Stimulated activated CD4-positive, alpha-beta T cell treated with anti-CD3 and anti-CD28 coated beads, Interleukin-1b, Interleukin-23, amount 100 ng/mL, for 1 hour (primary cell): ENCODE measurements at places on chromosomes 12 and 14.

DNA sequence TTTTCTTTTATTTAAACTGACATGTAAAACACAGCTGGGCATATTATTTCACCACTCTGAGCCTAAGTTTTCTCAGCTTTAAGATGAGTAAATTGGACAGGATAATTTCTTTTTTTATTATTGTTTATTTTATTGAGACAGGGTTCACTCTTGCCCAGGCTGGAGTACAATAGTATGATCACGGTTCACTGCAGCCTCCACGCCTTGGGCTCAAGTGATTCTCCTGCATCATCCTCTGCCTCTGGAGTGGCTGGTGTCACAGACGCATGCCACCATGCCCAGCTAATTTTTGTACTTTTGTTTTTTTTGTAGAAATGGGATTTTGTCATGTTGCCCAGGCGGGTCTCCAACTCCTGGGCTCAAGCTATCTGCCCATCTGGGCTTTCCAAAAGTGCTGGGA, 12.7 kb downstream of the BMAL2 start:
- no peak for DNase-seq

GRCh38 chr14:20477211-20477876, 8.1 kb downstream of the PNP start:
- no peak for DNase-seq

DNA sequence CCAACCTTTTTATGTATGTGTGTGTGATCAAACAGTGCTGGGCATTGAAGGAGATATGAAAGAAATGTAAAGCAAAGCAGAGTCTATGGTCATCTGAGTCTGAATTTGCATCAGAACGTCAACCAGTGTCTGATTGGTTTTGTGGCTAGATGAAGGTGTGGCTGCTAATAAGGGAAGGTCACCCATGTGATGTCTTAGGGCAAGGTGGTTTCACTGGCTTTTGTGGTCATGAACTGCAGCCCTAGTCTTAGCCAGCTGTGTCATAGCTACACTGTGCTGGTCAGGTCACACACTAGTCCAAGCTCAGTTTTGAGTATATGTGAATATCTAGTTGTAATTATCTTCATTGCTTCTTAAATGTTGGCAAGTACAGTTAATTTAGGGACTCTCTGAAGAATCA, 105.8 kb downstream of the TGFB3 start:
- no peak for DNase-seq

DNA sequence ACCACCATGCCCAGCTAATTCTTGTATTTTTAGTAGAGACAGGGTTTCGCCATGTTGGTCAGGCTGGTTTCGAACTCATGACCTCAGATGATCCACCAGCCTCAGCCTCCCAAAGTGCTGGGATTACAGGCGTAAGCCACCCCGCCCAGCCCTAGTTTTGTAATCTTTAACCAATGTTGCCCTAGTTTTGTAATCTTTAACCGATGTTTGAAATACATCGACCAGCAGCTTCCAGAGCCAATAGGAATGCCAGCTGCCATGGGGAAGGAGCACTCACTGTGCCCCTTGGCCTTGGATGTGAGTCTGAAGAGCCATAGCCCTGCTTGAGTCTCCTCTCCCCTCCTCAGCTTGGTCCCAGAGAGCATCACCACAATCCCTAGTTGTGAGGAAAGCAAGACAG, 209.3 kb upstream of the RGS6 start:
- no peak for DNase-seq

DNA sequence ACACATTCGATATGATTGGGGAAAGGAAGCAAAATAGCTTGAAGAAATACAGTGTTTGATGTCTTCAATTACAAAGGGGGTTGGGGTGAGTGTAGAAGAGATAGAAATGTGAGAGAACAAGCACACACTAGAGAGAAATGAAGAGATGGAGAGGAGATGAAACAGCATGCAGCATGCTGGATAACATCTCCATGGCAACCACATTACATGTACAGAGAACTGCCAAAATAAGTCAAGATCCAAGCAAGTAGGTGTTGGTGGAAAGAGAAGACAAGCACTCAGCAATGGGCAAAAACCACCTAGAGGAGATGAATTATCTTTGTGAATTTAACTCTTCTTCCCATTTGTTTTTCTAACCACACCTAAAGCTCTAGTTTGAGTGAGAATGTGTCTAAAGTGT, 289.8 kb downstream of the GRIN2B start:
- no peak for DNase-seq

DNA sequence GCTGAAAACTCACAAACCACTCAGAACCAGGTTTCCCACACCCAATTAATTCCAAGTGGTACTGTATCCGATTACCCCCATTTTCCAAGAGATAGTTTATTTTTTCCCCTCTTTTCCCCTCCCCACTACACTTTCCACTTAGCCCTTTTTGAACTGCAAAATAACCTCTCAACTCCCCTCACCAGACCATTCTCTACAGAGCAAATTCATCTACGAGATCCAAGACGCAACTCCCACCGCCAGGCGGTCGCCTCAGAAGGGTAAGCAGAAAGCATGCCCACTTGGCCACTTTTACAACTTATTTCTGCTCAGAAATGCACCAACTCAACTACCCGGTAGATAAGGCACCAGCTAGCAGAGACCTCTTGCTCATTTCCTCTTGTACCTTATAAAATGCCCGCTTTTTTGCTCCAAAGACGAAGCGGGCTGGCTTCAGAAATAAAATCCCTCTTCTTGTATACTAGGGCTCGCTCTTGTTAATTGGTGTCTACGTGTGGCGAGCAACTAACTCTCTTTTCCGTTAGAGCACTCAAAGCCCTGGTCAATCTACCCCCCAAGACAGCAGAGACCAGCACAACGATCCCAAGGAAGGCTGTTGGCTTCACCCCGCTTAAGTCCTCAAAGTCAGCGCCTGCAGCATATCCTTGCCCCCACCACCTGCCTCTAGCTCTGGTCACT, 910 bp upstream of the SRP54 start:
- no peak for DNase-seq

DNA sequence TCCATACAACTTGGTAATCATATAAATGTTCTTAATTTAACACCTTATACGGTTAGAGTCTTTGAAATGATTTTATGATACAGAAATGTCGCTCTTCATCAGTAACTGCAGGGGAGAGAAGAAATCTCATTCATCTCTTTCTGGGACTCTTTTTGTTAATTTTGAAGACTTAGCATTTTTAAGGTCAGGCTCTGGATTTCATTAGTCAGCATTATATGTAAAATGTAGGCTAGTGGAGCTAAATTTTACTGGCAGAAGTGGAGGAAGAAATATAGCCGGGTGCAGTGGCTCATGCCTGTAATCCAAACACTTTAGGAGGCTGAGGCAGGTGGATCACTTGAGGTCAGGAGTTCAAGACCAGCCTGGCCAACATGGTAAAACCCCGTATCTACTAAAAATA, 4.7 kb upstream of the PTGR2 start:
- DNase-seq: no peak

DNA sequence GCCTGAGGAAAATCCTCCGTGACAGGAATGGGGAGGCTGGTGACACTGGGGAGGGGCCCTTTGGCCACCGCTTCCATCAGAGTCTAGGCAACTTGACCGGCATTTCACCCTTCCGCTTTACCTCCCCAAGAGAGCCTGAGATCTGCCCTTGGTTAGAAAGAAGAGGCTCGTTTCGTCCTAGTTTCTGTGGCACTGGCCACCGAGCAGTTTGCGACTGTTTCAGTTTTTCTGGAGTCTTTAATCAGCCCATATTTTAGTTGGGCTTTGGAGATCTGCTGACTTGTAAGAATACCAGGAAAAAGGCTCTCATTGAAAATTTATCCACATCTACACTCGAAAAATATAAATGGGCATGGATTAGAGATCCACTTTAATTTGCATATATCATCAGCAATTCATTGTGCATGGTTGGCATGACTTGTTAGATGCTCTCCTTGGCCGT, 414 bp upstream of the ANKS1B start:
- DNase-seq: no peak

DNA sequence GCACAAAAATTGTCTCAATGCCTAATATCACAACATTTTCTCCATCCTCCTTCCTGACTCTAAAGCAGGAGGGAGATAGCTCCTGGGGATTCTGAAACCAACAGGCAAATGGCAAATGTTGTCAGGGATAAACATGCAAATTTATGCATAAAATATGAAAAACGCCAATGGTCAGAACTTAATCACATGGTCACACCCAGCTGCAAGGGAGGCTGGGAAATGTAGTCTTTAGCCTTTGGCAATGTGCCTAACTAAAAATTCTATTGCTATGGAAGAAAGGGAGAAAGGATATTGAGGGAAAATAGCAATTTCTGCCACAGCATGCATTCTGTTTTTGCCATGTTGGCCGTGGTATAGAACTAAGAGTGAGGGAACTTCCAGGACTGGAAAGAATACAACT, 11.7 kb upstream of the OASL start:
- no peak for DNase-seq

GRCh38 chr12:57096099-57096572, 7.2 kb downstream of the NAB2 start:
- no peak for DNase-seq

GRCh38 chr14:78758333-78758732, 588.2 kb downstream of the NRXN3 start:
- DNase-seq: no peak

GRCh38 chr14:53619691-53620231, 336.9 kb downstream of the BMP4 start:
- DNase-seq: no peak

- DNase-seq: no peak
Observed at GRCh38 chr12:121799156-121799841, 4.5 kb upstream of the SETD1B start.

DNA sequence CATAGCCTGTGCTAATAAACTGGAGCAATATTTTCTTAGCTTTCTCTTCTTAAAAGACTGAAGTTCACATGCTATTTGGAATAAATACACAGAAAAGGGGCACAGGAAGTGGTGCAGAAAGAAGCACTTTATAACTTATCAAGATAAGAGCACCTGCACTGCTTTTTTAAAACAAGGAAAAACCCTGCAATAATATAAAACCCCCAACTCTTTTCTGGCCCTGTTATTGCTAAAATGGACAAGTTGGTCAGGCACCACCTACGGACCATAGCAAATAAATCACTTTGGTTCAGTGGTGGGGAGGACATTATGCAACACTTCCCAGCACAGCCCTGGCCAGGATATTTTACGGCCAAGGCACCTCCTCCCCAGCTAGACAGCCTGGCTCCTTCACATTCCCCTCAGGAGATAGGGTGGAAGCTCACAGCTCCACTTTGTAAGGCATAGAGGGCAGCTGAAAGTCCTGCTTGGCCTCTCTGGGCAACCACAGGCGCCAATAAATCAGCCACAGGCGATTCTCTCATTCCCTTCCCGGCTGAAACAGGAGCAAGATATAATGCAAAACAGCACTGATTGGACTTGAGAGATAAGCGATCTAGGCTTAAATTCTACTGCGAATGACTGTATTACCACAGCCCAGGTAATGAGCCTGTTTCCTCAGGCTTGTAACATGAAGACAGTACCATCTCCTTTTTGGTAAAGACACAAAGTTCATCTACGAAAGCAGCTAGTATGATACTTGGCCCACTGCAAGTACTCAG, 2.0 kb downstream of the ZBTB25 start:
- no peak for DNase-seq

DNA sequence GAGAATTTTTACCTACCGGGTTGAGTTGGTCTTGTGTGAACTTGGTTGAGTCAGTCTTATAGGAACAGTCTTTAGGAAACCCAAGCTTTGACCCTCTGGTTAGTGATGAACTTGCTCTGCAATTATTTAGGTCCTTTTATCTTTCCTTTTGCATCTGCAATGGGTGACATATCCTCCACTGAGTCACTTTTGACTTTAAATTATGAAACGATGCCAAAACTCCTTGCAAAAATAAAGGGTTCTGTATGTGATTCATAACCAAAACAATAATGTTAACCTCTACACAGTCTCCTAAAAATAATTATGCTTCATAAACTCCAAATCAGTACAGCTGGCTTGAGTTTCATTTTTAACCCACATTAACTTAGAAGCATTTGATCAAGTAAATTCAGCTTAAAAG, 979.4 kb downstream of the GALC start:
- no peak for DNase-seq
